NT2/D1 (cell line): ENCODE measurements at places on chromosomes 12 and 14.

- no peak for DNase-seq
These were observed 315.5 kb upstream of the FLRT2 start for GRCh38 chr14:85214471-85214870.

- DNase-seq, result no peak
These were observed 52.0 kb upstream of the CRY1 start for GRCh38 chr12:107145397-107145796.

GRCh38 chr12:104626069-104626837 is 169.5 kb downstream of the CHST11 start:
- no peak for DNase-seq

DNA sequence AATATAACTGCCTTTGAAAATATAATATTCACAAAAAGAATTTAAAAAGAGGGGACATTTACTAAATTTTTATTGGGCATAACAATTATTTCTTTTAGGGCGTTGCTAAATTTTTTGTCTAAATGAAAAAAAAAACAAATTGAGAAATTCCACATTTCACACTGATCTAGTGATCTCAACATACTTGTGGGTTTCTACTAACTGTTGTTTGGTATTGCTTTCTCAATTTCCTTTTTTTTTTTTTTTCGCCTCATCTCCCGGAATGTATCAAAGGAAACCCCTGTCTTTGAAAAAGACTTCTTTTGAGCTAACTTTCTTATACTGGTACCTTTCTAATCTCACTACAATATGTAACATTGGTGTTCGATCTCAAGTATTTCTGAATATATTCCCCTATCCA is at the start of gene CLEC4D:
Gene CLEC4D, plus strand, starts transcription at position 248 of the 400 bp plus-strand sequence. CDS start 230 bp downstream, outside the sequence.
- no peak for DNase-seq

GRCh38 chr12:74105434-74105833 is 432.2 kb upstream of the ATXN7L3B start:
- no peak for DNase-seq

DNA sequence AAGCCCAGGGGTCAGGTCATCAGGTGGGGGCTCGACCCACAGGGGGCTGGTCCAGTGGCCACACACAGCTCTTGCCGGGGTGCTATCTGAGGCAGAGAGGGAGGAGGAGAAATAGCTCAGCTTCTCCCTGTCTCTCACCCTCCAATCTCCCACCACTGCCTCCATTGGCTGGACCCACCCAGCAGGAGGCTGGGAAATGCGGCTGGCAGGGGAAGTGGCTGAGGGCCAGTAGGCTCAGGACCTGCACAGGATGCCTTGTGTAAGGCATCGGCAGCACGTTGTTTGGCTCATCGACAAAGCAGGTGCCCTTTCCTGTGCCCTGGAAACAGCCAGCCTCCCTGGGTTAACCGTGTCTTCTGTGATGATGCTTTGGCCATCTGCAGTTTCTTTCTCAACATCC is 58.8 kb upstream of the SLC24A4 start:
- DNase-seq, result no peak

DNA sequence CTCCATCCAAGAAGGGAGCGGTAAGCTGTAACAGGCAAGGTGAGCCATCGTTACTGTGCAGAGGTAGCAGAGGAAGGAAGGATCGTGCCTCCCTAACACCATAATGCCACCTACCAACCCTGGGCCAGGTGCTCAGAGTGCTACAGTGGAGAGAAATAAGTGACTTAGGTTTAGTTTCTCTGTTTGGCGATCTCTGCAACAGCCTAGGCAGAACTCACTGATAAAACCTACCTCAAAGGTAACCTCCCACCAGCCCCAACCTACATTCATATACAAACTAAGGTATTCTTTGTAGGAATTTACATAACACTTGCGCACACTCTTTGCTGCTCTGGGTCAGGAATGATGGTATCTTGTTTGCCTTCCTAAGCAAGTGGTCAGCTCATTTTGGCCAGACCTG is 93.4 kb upstream of the TMEM132D start:
- DNase-seq, result peak; percentile 81

- no peak for DNase-seq
These were observed 66.5 kb downstream of the TBK1 start for GRCh38 chr12:64518396-64518795.

DNA sequence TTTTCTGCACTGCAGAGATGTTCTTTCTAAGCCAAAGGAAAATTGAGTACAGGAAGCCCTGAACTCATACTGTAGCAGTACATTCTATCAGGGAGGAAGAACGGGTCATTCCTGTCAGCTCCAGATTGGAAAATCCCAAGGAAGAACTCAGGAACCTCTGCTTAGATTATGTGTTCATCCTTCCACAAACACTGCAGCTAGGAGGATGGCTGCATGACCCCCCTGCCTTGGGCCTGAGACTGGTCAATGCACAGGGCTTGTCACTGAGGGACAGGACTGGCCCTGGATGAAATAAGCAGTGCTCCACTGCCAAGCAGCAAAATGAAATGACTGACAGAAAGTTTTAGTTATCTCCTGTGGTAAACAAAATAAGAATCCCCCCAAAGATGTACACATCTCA is 1406.8 kb upstream of the TMEM132C start:
- DNase-seq, result no peak

DNA sequence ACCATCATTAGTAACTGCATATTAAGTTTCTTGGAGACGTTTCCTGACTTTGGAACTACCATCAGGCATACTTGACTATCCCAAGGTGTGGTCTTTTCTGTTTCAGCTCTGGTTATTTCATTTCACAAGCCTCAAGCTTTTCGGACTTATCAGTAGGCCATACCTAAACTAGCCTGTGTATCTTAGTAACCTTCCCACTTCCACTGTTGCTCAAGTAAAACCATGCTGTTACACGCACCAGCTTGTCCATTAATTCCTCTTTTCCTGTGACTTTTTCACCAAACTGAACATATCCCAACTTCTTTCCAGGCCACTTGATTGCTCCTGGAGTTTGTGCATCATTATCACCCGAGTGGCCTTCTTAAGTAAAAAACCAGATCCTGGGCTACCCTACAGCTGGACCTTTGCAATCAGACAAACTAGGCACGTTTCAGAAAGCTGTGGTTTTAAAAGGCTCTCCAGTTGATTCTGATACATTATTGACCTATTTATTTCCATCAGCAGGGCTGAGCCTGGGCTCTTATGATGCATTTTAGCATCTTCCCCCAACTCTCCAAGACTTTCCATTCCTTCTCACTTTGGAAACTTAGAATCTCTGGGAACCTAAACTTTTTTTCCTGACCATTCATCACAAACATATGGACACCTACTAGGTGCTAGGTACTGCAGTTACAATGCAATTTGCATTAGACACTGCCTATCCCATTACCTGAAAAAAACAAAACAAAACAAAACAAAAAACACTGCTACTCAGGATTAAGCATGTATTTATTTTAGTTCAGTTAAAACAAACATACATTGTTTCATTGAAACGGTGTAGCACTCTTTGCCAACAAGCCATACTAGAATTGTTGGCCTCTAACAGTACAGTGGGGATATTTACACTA is 14.9 kb downstream of the SLC38A2 start:
- no peak for DNase-seq

- no peak for DNase-seq
These were observed 742.8 kb downstream of the DIO2 start for GRCh38 chr14:79468486-79468885.

DNA sequence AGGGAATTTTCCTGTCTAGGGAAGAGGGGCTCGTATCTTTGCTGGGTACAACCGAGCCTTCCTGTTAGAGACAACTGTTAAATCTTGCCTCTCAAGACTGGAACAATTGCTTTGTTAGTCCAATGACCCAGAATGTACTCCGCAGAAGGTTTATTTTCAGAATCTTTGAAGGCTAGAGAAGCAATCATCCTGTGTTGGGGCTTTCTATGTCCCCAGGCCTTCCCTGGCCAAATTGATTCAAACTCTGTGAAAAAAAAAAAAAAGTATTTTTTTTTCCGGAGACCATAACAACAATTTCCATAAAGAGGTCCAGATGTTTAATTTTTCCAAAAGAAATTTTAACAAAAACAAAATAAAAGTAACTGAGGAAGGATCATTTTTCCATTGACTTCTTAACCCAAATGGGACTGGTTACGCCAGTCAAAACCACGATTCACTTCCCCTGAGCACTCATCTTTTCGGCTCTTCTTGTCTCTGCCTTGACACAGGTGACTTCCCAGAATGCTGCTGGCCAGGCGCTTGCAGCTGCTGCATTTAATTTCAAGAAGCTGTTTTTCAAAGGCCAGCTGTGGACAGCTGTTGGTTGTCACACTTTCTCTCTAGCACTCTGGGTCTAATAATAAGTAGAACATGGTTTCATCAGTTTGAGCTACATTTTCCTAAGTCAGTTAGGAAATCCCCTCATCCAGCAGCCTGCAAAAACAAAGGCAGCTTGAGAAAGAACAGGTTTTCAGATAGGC is 81.6 kb upstream of the MANSC4 start:
- DNase-seq, result no peak

- DNase-seq, result no peak
These were observed 163.1 kb downstream of the KLHL28 start for GRCh38 chr14:44798386-44799242.

DNA sequence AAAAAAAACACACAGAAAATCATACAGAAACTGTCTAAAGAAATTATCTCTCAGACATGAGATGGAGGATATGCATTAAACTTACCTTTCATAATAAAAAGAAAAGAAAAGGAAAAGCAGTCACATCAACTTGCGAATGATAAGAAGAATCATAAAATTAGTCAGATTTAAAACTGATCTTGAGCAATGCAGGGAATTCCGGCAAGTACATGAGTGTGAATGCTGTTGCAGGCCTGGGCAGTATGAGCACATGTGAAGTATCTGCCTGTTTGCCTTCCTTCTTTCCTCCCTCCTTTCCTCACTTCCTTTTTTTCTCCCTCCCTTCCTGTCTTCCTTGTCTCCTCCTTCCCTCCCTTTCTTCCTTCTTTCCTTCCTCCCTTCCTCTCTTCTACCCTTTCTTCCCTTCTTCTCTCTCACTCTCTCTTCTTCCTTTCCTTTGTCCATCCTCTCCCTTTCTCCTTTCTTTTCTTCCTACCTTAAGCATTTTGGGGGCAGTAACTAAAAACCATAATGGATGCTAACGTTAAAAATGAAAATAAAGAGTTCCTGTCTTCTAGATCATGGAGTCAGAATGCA is 38.5 kb upstream of the SLC6A15 start:
- no peak for DNase-seq

- no peak for DNase-seq
These were observed 1.6 kb upstream of the SLC7A8 start for GRCh38 chr14:23185063-23185462.

DNA sequence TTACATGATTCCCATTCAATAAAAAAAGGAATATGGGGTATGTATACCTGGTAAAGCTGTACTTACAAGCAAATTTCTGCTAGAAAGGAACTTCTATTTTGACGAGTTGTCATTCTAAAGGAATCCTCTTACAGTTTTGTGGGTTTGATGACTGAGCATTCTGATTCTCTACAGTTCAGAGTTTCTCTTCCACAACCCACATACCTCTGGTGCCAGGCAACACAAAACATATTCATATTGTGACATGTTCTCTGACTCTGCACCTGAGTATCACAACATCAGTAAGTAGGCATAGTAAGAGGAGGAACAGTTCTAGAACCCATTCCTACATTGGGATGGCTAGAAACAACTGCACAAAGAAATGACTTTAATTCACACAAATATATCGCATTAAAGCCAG is 636.6 kb downstream of the MED13L start:
- DNase-seq, result no peak

- no peak for DNase-seq
These were observed 47.1 kb downstream of the ARF6 start for GRCh38 chr14:49939884-49940510.

DNA sequence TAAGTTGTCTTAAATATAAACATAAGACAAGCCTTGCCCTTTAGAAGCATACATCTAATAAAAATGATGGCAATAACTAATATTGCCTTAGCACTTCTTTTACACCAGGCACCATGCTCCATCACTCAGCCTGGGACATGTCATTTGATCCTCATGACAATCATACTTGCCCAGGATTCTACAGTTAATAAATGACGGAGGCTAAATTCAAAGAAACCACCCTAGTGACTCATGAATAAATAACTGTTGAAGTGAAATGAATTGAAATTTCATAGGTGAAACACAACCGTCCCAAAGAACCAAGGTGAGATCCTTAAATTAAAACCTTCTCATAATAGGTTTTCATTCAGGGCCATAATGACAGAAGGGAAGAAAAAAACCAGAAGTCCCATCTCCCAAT is 89.5 kb downstream of the GRIN2B start:
- DNase-seq, result no peak

DNA sequence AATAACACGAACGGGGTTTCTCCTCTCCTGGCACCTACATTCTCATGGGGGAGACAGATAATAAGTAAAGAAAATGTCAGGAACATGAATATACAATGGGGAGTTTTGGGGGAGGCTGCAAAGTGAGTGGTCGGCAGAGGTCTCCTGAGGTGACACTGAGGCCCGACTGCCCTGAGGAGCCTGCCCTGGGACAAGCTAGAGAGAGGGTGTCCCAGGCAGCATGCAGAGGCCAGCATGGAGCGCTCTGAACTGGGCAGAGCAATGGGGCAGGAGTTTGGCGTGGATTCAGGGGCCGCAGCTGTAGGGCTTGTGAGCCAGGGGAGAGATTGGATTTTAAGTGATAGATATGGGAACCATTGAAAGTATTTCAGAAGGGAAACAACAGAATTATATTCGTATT is 320.5 kb downstream of the CACNA1C start:
- no peak for DNase-seq

GRCh38 chr12:129152351-129153104 is 299.2 kb downstream of the GLT1D1 start:
- peak; percentile 30 for DNase-seq

DNA sequence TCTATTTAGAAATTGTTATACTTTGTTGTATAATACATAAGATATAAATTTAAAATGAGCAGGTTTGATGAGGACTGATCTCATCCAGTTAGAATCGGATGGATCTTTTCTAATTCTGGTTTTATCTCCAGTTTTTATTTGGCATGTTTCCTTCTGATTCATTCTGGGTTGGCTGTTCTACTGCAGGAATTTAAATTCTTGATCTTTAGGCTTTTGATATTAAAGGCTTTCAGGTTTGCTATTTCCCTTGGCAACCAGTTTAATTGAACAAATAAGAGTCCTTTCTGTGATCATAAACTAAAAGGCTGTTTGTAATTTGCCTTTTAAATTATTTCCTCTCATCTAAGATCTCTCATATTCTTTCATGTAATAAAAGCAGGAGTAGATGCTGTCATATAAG is 83.4 kb downstream of the PDE6H start:
- DNase-seq, result no peak

- peak; percentile 82 for DNase-seq
These were observed 3.6 kb upstream of the P2RX2 start for GRCh38 chr12:132614861-132615578.

DNA sequence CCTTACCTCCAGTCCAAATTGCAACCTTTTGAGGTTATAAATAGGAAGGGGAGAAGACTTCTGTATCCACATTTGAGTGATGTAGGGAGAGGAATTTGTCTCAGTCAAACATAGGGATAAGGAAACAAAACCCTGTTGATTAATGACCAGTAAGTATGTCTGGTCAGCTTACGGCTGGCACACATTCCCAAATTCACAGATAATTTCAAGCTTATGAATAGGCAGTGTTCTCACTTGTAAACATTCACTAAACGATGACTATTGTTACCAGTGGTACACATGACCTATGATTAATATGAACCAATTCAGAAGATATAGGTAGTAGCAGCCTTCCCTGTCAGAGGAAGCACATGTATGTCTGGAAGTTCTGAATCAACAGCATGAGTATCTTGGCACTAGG is 33.0 kb upstream of the SLC5A8 start:
- no peak for DNase-seq
